ENCODE measurements at places on chromosomes 4 and X. TPM values are rescaled to one million over a fixed set of nuclear protein-coding genes. Genes with fewer than 3 reads are reported as not detected.

The DDX53 gene
- total RNA-seq, result not detected

The PAGE1 gene
- not detected for total RNA-seq

The CCSER1 gene
- total RNA-seq, result not detected

The VCX3B gene
- not detected for total RNA-seq

The MAGEA3 gene
- total RNA-seq, result not detected

DNA sequence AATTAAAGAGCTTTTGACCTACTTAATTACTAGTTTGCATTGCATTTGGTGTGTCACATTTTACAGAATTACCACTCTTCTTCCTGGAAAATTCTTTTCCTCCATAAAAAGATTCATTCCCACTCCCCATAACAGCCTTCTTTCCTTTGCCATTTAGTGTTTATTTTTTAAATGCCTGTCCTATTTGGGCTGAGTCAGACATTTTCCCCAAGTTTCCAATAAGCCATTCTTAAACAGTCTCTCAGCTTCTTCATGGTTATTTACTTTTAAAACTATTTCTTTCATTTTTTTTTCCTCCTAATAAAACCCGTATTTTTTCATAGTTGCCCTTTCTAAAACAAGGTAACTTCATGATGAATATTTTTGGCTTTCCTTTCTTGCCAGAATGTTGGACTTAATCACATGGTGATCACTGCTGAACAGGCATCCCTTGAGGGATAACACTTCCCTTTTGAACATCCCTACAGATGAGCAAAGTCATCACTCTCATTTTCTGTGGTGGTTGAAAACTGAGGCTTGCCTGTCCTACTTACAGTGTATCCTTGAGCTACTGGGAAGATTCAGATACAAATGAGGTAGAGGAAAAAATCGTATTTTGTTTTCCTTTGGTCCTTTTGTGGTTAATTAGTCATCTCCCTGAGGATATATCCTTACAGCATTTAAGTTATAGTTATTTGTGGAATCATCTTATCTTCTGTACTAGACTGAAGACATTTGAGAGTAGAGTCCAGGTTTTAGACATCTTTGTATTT is 520.5 kb upstream of the NR3C2 start:
- no peak for DNase-seq

DNA sequence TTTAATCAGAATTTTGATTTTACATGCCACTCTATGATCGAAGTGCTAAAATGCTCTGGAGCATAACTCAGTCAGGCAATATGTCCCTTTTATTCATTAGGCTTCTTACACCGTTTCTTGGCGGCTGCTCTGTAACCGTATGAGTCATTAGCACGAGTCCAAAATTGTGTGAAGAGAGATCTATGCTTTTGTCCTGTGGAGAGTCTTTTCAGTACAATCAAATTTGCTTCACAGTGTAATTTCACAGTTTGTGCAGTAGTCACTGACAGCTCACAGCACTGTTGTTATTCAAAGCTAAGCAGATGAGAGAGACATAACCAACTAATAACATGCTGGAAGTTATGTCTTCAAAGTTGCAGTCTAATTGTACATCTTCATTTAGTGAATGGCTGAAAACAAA is 167.8 kb downstream of the PCDH10 start:
- no peak for DNase-seq

DNA sequence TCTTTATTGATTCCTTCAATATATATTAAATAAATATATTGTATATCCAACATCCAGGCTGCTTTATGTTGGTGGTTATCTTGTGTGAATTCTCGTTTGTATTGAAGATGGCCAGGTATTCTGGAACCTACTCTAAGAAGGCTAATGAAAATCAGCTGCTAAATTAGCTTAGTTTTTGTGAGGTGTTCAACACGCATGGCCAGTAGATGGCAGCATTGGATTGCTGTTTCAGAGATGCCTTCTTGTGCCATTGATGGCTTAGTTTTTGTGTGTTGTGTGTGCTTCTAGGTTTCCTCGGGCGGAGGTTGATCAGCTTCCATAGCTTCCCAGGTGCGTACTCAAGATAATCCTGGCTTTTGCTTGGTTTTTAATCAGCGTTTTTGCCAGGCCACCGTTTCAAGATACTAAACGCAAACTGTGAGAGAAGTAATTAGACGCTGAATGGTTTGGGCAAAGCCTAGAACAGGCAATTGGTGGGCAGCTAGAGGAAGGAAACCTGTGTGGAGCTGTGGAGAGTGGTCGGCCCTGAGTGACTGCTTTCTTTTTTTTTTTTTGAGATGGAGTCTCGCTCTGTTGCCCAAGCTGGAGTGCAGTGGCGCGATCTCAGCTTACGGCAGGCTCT is 15.1 kb downstream of the NOCT start:
- peak; percentile 58 for DNase-seq

DNA sequence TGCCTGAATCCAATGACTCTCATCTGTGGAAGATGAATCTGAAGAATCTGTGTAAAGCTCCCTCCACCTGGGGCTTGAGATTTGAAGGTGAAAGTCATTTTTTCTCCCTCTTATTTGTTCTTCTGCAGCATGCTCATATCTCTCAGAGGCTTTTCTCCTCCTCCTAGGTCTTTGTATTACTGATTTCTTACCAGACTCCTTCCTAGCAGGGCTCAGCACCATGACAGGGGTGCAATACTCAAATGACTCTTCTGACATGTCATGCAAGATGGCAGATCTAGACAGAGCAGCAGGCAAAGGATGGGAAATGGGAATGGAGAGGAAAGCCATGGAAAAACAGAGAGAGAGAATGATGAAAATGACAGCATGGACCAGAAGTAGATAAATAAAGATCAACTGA is 118.3 kb downstream of the TMA16 start:
- DNase-seq, result no peak

GRCh38 chr4:144721994-144722393 is 76.0 kb downstream of the HHIP start:
- no peak for DNase-seq

GRCh38 chr4:123235431-123235830 is 161.2 kb upstream of the SPRY1 start:
- no peak for DNase-seq

The OPN1MW gene
- not detected for total RNA-seq

The FGF5 gene
- total RNA-seq, result not detected

GRCh38 chr4:70945046-70945445 is 42.9 kb downstream of the MOB1B start:
- DNase-seq, result no peak

The PAGE2B gene
- total RNA-seq, result 1.1 TPM

The ARHGAP6 gene
- total RNA-seq, result not detected

GRCh38 chr4:165756836-165757235 is 116.2 kb upstream of the TLL1 start:
- no peak for DNase-seq

DNA sequence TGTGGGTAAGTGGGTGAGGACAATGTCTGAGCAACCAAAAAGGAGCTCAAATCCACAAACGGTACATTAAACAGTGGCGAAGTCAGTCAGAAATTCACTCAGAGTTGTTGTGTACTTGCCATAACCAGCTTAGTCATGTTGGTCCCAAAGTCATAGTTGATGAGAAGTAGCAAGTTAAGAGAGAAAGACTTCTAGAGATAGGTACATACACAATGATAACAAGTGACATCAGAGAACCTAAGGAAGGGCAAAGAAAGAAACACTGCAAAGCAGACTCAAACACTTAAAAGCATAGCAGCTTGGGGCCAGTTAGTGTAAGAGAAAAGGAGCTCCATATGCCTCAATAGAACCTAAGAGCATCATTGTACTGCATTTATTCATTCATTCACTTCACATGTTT is 30.2 kb downstream of the DYNLT3 start:
- DNase-seq, result no peak

All from activated T-helper 2 cell treated with anti-CD3 and anti-CD28 coated beads, Interferon-gamma antibody, Interleukin-2, Interleukin-4, amounts not matched to agents 10 μg/mL and 5 μg/mL and 100 μg/mL, durations not matched to agents 14 hours and 24 hours and 36 hours (primary cell).